Daoy (cell line): ENCODE measurements at places on chromosomes 5 and 9. TPM values are rescaled to one million over a fixed set of nuclear protein-coding genes. Genes with fewer than 3 reads are reported as not detected.

BTNL8 gene
- not detected in 2 replicates for total RNA-seq

RHOBTB3 gene
- 91.7 and 120 TPM in 2 replicates for total RNA-seq

LRRC19 gene
- not detected in 2 replicates for total RNA-seq

SAPCD2 gene
- total RNA-seq, result 69.8 and 86.6 TPM in 2 replicates

IGFBPL1 gene
- total RNA-seq, result 28.8 and 29.9 TPM in 2 replicates

CLPTM1L gene
- total RNA-seq, result 176 and 204 TPM in 2 replicates

CDKN2A gene
- not detected in 2 replicates for total RNA-seq

HAVCR2 gene
- total RNA-seq, result 0.12 and 0.97 TPM in 2 replicates

GRXCR2 gene
- not detected in 2 replicates for total RNA-seq

FAM114A2 gene
- 23.8 and 38.4 TPM in 2 replicates for total RNA-seq

RAPGEF6 gene
- total RNA-seq, result 9.7 and 18.5 TPM in 2 replicates

SPATA31D4 gene
- total RNA-seq, result not detected in 2 replicates

PRDM9 gene
- total RNA-seq, result not detected in 2 replicates

GHR gene
- total RNA-seq, result not detected in 2 replicates

RANBP3L gene
- not detected in 2 replicates for total RNA-seq

SMIM33 gene
- total RNA-seq, result not detected in 2 replicates

PHF24 gene
- 0.11 TPM in 1 of 2 replicates, not detected in the other for total RNA-seq

WDR38 gene
- 0.12 TPM in 1 of 2 replicates, not detected in the other for total RNA-seq

THG1L gene
- total RNA-seq, result 20.9 and 21.7 TPM in 2 replicates

NTRK2 gene
- total RNA-seq, result 0.29 and 0.54 TPM in 2 replicates

PELO gene
- total RNA-seq, result 26.4 and 28.1 TPM in 2 replicates

BTNL3 gene
- total RNA-seq, result not detected in 2 replicates

ZNF883 gene
- total RNA-seq, result 5.3 and 6.5 TPM in 2 replicates

DDX4 gene
- not detected in 2 replicates for total RNA-seq

C9orf57 gene
- total RNA-seq, result not detected in 2 replicates

MYOZ3 gene
- 0.09 TPM in 1 of 2 replicates, not detected in the other for total RNA-seq

SPZ1 gene
- not detected in 2 replicates for total RNA-seq
